ENCODE measurements at places on chromosomes 2 and 18.

DNA sequence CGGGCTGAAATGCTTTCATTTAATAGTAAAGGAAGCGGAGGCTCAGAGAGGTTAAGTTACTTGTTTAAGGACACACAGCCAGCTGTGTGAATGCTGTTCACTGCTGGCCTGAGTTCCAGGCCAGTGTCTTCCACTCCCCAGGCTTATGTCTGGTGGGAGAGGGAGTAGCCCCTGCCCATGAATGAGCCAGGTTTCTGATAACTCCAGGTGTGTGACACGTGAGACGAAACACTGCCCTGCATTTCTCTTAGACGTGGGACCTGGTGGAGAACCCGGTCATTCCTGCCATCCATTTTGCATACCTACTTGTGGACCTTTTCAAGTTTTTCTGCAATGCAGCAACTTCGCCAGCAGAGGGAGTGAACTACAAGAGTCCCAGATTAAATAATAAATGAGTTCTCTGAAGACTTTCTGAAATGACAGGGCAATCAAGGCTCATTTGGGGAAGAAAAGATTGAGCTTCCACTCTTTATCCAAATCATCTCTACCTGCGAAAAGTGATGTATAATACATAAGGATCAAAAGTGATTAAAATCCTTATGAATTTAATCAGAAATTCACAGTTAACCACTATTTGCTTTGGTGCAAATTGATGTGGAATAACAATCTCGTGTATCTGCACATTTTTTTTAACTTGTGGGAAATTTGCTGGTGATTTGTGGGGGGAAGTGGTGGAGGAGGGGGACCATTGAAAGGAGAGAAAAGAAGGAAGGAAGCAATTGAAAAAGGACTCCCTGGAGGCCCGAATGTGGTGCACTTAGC lies 79.4 kb upstream of the ASB18 start:
- peak; percentile 78 for DNase-seq

DNA sequence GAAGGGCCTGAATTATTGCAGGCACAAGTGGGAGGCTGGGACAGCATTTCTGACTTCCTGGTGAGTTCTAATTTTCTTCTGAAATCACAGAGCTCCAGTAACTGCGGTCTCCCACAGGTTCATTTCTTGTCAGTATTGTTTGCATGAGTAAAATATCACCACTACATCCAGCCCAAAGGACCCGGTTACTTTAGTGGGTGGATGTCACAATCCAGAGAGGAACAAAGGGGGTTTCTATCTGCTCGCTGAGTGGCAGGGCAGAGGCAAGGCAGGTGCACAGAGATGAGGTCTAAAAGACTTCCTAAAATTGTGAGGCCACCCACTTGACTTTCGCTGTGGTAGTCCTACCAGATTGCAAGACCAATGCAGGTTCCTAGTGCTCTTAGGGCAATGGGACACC lies 800.4 kb upstream of the ID2 start:
- DNase-seq: no peak

GRCh38 chr2:25988134-25988533 lies 5.8 kb upstream of the KIF3C start:
- DNase-seq: no peak

DNA sequence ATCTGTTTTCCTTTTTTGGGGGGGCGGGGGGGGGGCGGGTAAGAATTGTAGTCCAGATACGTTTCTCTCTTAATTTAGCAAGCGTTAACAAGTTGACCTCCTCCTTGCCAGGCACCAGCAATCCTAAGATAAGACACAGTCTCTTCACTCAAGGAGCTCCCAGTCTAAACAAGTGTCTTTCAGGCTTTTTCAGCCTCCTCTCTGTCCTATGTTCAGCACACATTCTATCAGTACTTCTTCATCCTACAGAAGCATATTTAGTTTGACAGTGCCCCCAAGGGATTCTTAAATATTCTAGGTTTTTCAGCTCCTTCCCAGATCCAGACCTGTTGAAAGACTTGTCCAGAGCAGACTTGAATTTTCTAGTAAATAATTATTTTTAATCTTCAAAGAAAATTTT lies 2.7 kb downstream of the PPP1CB start:
- no peak for DNase-seq

DNA sequence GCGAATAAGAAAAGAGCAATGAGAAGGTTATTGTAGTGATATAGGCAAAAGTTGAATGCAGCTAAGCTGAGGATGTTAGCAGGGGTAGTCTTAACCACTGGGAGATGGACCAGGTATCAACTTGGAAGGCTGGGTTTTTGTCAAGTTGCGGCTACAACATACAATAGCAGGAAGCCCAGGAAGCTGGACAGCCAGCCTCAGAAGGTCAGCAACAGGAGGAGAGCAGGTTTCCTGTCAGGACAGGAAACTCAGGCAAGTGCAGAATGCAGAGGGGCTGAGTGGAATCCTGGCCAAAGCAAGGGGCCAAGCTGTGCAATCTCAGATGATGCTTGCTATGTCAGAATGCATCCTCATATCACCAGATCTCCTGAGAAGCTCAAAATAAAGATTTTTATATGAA lies 530.0 kb upstream of the ID2 start:
- DNase-seq: no peak

Measured in AG10803 (cell line).